ENCODE measurements at places on chromosomes 13 and 19.

- no peak for DNase-seq
Measured at GRCh38 chr19:30806311-30806710, 434.1 kb downstream of the ZNF536 start.

DNA sequence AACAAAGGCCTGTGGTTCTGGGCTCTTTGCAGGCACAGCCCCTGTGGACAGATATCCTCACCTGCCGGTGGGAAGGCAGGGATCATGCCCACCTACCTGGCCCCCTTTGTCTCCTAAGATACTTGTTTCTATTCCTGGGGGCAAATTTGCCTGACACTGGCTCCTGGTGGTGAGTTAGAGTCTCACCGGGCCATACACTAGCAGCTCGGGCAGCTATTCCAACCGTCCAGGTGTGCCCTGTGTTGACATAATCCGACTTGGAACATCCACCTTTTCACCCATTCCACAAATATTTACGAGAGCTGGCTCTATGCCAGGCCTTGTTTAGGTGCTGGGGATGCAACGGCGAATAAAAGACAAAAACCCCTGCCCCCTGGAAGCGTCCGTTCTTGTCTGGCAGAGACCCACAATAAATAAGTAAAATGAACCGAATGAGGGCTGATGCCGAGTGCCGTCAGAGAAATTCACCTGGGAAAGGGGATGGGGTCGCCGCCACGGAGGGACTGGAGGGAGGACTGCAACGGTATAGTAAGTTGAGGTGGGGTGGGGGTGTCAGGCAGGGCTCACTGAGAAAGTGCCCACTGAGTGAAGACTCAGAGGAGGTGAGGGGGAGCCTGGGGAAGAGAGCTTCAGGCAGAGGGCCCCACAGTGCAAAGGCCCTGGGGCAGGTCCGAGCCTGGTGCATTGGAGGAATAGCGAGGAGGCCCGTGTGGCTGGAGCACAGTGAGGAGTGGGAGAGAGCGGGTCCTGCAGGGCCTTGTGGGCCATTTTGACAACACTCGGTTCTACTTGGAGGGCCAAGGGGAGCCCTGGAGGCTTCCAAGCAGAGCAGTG is 43.2 kb upstream of the RANBP3 start:
- no peak for DNase-seq

DNA sequence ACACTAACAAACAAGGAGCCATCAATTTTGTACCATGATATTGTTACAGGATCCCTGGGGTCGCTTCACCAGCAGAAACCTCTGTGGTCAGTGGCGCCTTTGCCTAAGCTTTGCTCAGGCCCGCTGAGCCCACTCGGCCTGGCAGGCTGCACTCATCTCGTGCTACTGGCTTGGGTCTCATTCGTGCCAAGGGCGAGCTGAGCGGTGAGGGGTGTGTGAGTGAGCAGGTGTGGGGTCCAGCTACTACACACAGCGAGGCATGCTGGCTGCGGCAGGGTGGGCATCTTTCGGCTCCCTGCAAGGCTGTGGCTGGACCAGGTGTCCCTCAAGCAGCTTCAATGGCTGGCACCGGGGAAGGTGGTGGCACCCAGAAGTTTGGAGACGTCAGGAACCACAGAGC is 19.1 kb downstream of the CPB2 start:
- DNase-seq = no peak

DNA sequence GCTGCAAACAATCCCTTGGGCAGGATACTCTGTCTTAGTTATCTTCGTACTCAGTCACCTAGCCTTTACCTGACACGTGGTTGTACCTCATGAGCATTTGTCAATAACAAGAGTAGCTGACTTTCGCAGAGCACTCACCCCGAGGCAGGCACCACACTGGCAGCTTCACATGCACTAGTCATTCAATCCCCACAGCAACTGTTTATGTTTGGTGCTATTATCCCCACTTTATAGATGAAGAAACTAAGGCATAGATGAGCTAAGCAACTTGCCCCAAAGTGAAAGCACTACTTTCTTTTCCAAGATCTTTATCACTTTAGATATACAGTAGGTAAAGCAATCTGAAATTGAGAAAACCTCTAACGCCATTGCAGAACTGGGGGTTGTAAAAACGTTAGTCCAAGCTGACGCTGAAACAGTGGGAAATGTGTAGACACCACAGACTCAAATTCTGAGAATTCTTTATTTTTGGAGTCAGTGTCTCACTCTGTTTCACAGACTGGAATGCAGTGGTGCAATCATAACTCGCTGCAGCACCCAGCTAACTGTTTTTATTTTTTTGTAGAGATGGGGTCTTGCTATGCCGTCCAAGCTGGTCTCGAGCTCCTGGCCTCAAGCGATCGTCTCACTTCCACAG is 446.0 kb downstream of the FOXO1 start:
- no peak for DNase-seq

- no peak for DNase-seq
Measured at GRCh38 chr13:68056816-68057710, 826.9 kb upstream of the PCDH9 start.

DNA sequence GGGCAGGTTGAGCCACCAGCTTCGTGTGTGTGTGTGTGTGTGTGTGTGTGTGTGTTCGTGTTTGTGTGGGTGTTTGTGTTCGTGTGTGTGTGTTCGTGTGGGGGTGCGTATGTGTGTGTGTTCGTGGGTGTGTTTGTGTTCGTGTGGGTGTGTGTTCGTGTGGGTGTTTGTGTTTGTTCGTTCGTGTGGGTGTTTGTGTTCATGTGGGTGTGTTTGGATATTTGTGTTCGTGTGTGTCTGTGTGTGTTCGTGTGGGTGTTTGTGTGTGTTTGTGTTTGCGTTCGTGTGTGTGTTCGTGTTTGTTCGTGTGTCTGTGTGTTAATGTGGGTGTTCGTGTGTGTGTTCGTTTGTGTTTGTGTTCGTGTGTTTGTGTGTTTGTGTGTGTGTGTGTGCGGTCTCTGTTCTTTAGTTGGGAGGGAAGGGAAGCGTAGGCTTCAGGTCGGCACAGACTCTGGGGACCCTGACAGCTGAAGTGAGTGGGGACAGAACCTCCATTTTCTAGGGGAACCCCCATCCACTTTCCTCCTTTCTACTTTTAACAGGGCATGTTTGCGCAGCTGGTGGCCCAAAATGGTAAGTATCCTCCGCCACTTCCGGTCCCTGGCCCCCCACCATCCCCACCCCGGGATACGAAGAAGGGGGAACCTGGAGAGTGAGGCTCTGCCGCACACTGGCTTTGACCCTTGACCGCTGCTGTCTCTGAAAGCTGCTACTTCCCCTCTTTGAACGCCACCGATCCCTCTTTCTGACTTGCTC is 1.6 kb downstream of the TNFSF9 start:
- DNase-seq = peak; percentile 63

GRCh38 chr19:20247016-20247683 is 80.1 kb downstream of the ZNF486 start:
- no peak for DNase-seq

GRCh38 chr19:449916-450315 is 10.9 kb downstream of the SHC2 start:
- no peak for DNase-seq

DNA sequence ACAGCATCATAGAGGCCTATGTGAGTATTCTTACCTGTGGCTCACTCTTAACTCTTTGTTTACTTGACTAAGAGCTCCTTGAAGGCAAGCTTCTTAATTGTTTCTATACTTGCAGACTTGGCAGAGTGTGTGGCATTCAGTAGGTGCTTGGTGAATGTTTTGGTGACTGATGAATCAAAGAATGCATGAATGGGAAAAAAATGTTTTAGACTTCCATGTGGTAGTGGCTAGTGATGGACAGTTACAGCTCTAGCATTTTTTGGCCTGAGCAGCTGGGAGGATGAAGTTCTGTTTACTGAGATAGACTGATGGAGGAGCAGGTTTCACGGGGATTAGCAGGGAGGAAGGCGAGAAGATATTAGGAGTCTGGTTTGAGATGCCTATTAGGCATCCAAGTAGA is 13.6 kb downstream of the HAS1 start:
- no peak for DNase-seq

DNA sequence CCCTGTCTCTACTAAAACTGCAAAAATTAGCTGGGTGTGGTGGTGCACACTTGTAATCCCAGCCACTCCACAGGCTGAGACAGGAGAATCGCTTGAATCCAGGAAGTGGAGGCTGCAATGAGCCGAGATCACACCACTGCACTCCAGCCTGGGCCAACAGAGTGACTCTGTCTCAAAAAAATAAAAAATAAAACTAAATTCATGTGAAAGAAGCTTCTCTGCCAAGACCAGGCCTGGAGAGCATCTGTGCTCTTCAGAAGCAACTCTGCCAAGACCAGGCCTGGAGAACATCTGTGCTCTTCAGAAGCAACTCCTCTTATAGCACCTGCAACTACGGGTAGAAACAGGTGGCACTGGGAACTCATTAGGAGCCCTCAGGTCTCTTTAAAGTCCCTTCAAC is 37.7 kb downstream of the CRYL1 start:
- DNase-seq = no peak

DNA sequence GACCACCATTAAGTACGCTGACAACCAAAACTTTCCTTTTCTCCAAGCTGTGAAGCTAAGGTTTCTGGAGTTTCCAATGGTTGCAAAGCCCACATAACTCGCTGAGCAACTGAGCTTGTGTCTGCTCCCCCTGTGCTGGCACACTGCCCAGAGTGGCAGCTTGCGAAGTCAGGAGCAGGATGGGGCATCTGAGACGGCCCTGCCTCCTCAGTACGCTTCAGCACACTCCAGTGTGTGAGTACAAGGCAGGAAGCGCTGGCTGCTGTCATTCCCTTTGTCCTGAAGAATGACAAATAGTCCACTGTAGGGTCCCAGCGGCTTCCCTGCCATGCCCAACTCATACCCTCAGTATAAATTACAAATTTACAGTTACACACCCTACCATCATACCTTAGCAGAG is 51.5 kb downstream of the SKA3 start:
- no peak for DNase-seq

DNA sequence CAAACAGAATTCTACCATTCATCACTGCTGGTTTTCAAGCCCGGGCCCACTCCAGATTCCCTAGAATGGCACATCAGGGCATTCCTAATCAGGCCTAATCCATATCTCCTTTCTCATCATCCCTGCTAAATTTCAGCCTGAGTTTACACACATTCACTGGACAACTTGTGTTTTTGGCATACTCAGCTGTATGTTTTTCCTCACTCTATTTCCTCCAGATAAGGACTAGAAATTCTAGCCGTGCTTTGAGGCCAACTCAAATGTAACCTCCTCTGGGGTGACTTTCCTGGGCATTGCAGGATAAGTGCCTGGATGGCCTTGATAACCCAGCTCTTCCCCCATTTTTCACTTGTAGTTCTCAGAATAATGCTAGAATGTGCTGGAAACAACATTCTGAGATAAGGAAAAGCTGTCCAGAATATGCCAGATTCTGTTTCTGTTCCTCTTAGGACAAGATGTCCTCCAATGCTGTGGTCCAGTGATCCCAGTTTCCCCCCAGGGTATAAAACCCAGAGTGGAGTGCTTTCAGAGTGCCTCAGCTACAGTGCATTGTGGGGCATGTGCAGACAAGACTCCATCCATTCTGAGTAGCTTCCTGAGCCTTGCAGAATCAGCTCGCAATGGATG is 66.9 kb upstream of the CLDN10 start:
- no peak for DNase-seq

- DNase-seq = no peak
Measured at GRCh38 chr13:111861766-111862366, 205.1 kb upstream of the SOX1 start.

DNA sequence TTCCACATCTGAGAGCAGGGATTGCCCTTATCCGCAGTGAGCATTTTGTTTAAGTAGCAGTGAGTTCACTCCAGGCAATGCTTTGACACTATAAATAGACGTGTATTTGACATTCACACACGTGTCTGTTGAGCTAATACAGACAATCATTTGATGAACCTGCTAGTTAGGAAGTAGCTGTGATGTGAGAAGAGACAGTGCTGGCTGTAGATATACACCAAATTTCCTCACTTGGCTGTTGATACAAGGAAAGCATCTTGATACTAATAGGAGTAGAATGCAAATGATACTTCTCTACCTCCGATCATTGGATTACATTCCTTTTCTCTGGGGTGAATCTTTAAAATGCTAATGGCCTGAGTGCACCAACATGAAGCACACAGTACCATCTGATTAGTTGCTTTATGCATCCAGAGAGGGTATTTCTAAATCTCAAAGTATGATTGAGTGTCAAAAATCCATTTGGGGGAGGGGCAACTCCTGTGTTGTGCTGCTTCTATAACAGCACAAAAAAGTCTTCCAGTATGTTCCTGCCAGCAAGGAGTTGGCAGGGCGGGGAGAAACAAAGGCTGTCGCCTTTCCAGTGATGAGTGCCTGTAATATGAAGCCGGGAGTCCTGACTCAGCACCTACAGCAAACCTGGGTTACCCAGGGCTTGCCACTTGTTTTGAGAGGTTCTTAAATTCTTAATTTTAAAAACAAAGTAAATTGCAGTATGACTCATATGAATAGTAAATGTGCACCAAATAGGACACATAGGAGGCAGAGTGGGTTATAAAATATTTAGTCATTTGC is 7.0 kb downstream of the CUL4A start:
- DNase-seq = no peak

DNA sequence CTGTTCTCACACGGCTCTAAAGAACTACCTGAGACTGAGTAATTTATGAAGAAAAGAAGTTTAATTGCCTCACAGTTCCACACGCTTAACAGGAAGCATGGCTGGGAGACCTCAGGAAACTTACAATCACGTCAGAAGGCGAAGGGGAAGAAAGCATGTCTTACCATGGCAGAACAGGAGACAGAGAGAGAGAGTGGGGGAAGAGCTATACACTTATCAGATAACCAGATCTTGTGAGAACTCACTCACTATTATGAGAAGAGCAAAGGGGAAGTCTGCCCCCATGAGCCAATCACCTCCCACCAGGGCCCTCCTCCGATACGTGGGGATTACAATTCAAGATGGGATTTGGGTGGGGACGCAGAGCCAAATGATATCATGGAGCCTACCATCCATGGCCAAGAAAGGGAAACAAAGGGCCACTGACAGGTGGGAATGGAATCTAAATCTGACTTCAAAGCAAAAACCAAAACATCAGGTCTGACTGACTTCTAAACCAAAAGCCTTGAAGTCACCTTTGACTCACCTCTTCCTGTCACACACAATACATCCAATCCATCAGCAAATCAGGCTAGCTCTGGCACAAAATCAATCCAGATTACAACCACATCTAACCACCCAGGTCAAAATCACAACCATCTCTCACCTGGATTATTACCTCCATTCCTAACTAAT is 189.7 kb downstream of the ENOX1 start:
- peak; percentile 56 for DNase-seq

DNA sequence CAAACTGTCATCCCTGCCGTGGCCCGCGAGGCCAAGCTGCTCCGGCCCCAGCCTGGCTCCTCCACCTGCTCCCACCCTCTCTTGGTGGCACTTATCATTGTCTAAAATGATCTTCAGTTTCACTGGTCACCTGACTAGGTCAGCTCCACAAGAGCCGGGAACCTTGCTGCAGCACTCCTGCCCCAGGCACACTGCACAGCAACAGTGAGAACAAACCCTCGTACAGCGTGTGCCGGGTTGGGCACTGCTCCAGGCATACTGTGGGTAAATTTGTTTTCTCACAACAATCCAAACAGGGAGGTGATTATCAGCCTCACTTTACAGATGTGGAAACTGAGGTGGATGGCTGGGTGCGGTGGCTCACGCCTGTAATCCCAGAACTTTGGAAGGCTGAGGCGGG is 8.9 kb downstream of the DEDD2 start:
- no peak for DNase-seq

- no peak for DNase-seq
Measured at GRCh38 chr13:49419276-49419675, 24.6 kb downstream of the CAB39L start.

GRCh38 chr19:42129399-42130253 is 2.6 kb downstream of the POU2F2 start:
- DNase-seq = no peak
